ENCODE measurements at places on chromosomes 6 and 20.

DNA sequence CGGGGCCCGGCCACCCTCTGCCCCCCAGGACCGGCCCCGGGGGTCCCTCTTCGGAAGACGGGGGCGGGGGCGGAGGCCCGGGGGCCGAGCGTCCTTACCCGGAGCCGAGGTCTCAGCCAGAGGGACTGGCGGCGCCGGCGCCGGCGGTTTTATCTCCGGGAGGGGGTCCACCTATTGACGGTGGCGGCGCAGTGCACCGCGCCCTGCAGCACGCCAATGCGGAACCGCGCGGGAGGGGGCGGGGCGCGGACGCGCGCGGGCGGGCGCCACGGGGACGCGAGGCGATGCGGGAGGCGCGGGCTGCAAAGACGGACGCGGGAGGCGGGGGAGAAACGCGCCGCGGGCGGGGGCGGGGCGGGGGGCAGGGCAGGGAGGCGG is at the start of gene EEF1A2:
Gene EEF1A2, minus strand, starts transcription at position 124 of the 378 bp plus-strand sequence. CDS start 1,320 bp downstream, outside the sequence.
- no peak for DNase-seq
- H3K36me3 ChIP-seq: no peaks in the 10 kb centered on the region
- H3K4me1 ChIP-seq: no peaks in the 10 kb centered on the region
- peak within 1 kb of the TSS; percentile 95 for H3K27ac ChIP-seq

- no peak for DNase-seq
- no peak overlapping the region for H3K4me3 ChIP-seq
- H3K27ac ChIP-seq: no peak overlapping the region
- H3K27me3 ChIP-seq: no peaks in the 10 kb centered on the region
- H3K36me3 ChIP-seq: no peaks in the 10 kb centered on the region
- H3K4me1 ChIP-seq: no peaks in the 10 kb centered on the region
Observed at GRCh38 chr6:132751306-132751705, 6.4 kb downstream of the VNN2 start.

GRCh38 chr6:134795691-134796090 is 154.2 kb downstream of the ALDH8A1 start:
- no peak overlapping the region for H3K27ac ChIP-seq
- DNase-seq: peak; percentile 13
- H3K27me3 ChIP-seq: no peaks in the 10 kb centered on the region
- H3K4me3 ChIP-seq: no peak overlapping the region

GRCh38 chr20:44017905-44018258 is 103.2 kb downstream of the TOX2 start:
- no peaks in the 10 kb centered on the region for H3K27me3 ChIP-seq
- H3K36me3 ChIP-seq: no peaks in the 10 kb centered on the region
- H3K27ac ChIP-seq: no peak overlapping the region
- no peak for DNase-seq

Data from lung (tissue), 17 donors.